ENCODE measurements at places on chromosomes 1 and 21.
A peak's percentile ranks its signal among the peaks of the same experiment; 100 is the strongest.

GRCh38 chr1:20470194-20470593 is 15.8 kb downstream of the CAMK2N1 start:
- no peaks in the 10 kb centered on the region for H3K36me3 ChIP-seq
- H3K4me1 ChIP-seq, result no peaks in the 10 kb centered on the region
- H3K4me3 ChIP-seq, result no peak overlapping the region
- no peak overlapping the region for H3K27ac ChIP-seq
- DNase-seq, result no peak

GRCh38 chr1:8790478-8790877 is 27.0 kb downstream of the RERE start:
- DNase-seq, result no peak
- no peak overlapping the region for H3K27ac ChIP-seq
- H3K27me3 ChIP-seq, result no peaks in the 10 kb centered on the region
- no peak overlapping the region for H3K4me3 ChIP-seq
- H3K4me1 ChIP-seq, result no peaks in the 10 kb centered on the region

- no peak overlapping the region for H3K4me3 ChIP-seq
- no peak overlapping the region for H3K27ac ChIP-seq
- no peaks in the 10 kb centered on the region for H3K27me3 ChIP-seq
- H3K4me1 ChIP-seq, result no peaks in the 10 kb centered on the region
These were observed 31.6 kb downstream of the HOOK1 start for GRCh38 chr1:59846209-59846894.

- no peak overlapping the region for H3K27ac ChIP-seq
- H3K36me3 ChIP-seq, result no peaks in the 10 kb centered on the region
- H3K27me3 ChIP-seq, result no peaks in the 10 kb centered on the region
- no peak for DNase-seq
- no peaks in the 10 kb centered on the region for H3K4me1 ChIP-seq
- no peak overlapping the region for H3K4me3 ChIP-seq
These were observed 11.2 kb downstream of the C4BPA start for GRCh38 chr1:207115269-207115668.

GRCh38 chr1:13803546-13804239 is 103.7 kb downstream of the PRDM2 start:
- H3K27me3 ChIP-seq, result no peaks in the 10 kb centered on the region
- no peak overlapping the region for H3K4me3 ChIP-seq
- no peak overlapping the region for H3K27ac ChIP-seq
- H3K4me1 ChIP-seq, result no peaks in the 10 kb centered on the region

GRCh38 chr21:45276596-45276995 is 11.1 kb downstream of the POFUT2 start:
- no peak overlapping the region for H3K27ac ChIP-seq
- no peaks in the 10 kb centered on the region for H3K27me3 ChIP-seq
- peaks cover 45% of the 10 kb centered on the region for H3K36me3 ChIP-seq

- no peak overlapping the region for H3K4me3 ChIP-seq
- H3K27ac ChIP-seq, result no peak overlapping the region
- H3K27me3 ChIP-seq, result no peaks in the 10 kb centered on the region
- no peaks in the 10 kb centered on the region for H3K36me3 ChIP-seq
These were observed 12.8 kb downstream of the OTUD7B start for GRCh38 chr1:149997585-149998262.

- H3K4me3 ChIP-seq, result no peak overlapping the region
- H3K27me3 ChIP-seq, result no peaks in the 10 kb centered on the region
These were observed 44.0 kb downstream of the FAM163A start for GRCh38 chr1:179786815-179787685.

GRCh38 chr1:190479050-190479397 is 1.4 kb upstream of the BRINP3 start:
- H3K27me3 ChIP-seq, result no peaks in the 10 kb centered on the region
- H3K4me1 ChIP-seq, result no peaks in the 10 kb centered on the region
- no peaks in the 10 kb centered on the region for H3K36me3 ChIP-seq
- H3K27ac ChIP-seq, result no peak overlapping the region

- H3K27ac ChIP-seq, result no peak overlapping the region
- no peaks in the 10 kb centered on the region for H3K27me3 ChIP-seq
- no peaks in the 10 kb centered on the region for H3K4me1 ChIP-seq
- no peak overlapping the region for H3K4me3 ChIP-seq
These were observed 36.0 kb downstream of the SEC16B start for GRCh38 chr1:177933881-177934280.

- peaks cover 65% of the 10 kb centered on the region for H3K4me1 ChIP-seq
- no peaks in the 10 kb centered on the region for H3K27me3 ChIP-seq
- H3K27ac ChIP-seq, result peak overlapping the region; percentile 92
- peaks cover 5% of the 10 kb centered on the region for H3K36me3 ChIP-seq
- no peak for DNase-seq
- H3K4me3 ChIP-seq, result peak overlapping the region; percentile 77
These were observed 971 bp downstream of the CAPZB start for GRCh38 chr1:19484338-19484797.

GRCh38 chr1:165639821-165640623 is 9.0 kb downstream of the MGST3 start:
- no peak overlapping the region for H3K27ac ChIP-seq
- H3K4me3 ChIP-seq, result no peak overlapping the region
- no peaks in the 10 kb centered on the region for H3K27me3 ChIP-seq
- H3K4me1 ChIP-seq, result no peaks in the 10 kb centered on the region

DNA sequence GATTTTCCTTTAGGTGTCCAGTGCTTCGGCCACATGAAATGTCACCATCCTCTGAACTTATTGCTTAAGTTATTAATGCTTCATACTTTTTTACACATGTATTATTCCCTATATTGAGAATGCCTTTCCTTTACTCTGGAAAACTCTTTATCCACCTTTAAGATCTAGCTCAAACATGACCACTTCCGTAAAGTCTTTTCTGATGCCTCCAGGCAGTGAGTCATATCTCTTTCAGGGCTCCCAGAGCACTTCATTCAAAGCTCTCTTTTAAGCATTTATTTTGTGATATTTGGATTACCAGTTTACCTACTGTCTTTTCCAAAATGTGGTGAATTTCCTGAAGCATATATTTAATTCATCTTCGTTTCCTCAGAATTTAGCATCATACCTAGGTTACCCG is 178.9 kb downstream of the HS2ST1 start:
- no peaks in the 10 kb centered on the region for H3K36me3 ChIP-seq
- DNase-seq, result no peak
- no peaks in the 10 kb centered on the region for H3K4me1 ChIP-seq
- no peak overlapping the region for H3K4me3 ChIP-seq
- H3K27me3 ChIP-seq, result no peaks in the 10 kb centered on the region
- no peak overlapping the region for H3K27ac ChIP-seq

GRCh38 chr1:2840036-2840809 is 38.7 kb upstream of the TTC34 start:
- H3K36me3 ChIP-seq, result no peaks in the 10 kb centered on the region
- peak overlapping the region; percentile 10 for H3K4me3 ChIP-seq
- peaks cover 7% of the 10 kb centered on the region for H3K4me1 ChIP-seq
- no peaks in the 10 kb centered on the region for H3K27me3 ChIP-seq
- H3K27ac ChIP-seq, result peak overlapping the region; percentile 37
